MM.1S (cell line): ENCODE measurements at places on chromosomes 5 and 9.

GRCh38 chr9:89428222-89428761, 69.6 kb downstream of the SEMA4D start:
- peaks cover 58% of the 10 kb centered on the region for H3K4me1 ChIP-seq
- H3K4me3 ChIP-seq, result no peak overlapping the region
- no peaks in the 10 kb centered on the region for H3K36me3 ChIP-seq
- H3K27me3 ChIP-seq, result no peaks in the 10 kb centered on the region
- DNase-seq, result no peak
- peak overlapping the region; percentile 95; the same call in 1 of the 2 replicates for H3K27ac ChIP-seq

- H3K4me1 ChIP-seq, result no peaks in the 10 kb centered on the region
- H3K4me3 ChIP-seq, result no peak overlapping the region
These were observed 156.2 kb downstream of the RGS3 start for GRCh38 chr9:113619491-113620376.

GRCh38 chr9:128316421-128316820, 5.8 kb downstream of the TRUB2 start:
- H3K27ac ChIP-seq, result no peak overlapping the region
- H3K4me3 ChIP-seq, result no peak overlapping the region
- H3K4me1 ChIP-seq, result peaks cover 5% of the 10 kb centered on the region
- H3K27me3 ChIP-seq, result no peaks in the 10 kb centered on the region

DNA sequence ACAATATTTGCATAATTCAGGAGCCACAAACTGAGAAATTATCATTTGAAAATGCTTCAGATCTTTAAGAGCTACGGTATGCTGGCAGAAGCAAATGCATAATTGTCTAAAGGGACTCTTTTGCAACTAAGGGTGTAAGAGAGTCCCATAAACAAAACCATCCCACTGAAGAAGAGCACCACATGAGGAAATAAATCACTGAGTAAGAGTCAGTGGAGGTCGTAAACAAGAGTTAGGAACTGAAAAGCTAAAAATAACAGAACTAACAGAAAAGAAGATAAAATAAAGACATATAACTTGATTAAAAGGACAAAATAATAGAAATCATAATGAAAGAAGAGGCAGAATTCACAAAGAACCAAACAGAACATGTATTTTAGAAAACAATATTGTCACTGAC, 3.5 kb upstream of the SMC2 start:
- no peaks in the 10 kb centered on the region for H3K27me3 ChIP-seq
- DNase-seq, result no peak
- peaks cover 8% of the 10 kb centered on the region for H3K4me1 ChIP-seq
- no peak overlapping the region for H3K4me3 ChIP-seq
- H3K27ac ChIP-seq, result no peak overlapping the region

DNA sequence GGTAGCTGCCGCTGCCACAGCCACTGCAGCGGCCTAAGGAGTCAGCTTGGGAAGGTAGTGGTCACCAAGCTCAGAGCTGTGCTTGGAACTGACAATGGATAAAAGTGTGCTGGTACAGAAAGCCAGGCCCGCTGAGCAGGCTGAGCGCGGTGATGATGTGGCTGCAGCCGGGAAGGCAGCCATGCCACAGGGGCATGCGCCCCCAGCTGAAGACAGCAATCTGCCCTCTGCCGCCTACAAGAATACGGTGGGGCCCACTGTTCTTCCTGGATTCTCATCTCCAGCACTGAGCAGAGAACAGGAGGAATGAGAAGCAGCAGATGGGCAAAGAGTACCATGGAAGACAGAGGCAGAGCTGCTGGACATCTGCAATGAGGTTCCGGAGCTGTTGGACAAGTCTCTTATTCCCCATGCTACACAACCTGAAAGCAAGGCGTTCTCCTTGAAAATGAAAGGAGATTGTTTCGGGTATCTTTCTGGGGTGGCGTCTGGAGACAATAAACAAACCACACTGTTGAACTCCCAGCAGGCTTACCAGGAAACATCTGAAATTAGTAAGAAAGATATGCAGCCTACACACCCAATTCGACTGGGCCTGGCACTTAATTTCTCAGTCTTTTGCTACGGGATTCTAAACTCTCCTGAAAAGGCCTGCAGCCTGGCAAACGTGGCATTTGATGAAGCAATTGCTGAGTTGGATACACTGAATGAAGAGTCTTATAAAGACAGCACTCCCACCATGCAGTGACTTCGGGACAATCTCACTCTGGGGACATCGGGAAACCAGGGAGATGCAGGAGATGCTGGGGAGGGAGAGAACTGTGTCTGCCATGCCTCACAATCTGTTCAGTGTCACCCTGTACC, 22.8 kb upstream of the ANKRD18A start:
- no peaks in the 10 kb centered on the region for H3K36me3 ChIP-seq
- H3K4me1 ChIP-seq, result no peaks in the 10 kb centered on the region
- DNase-seq, result no peak
- no peak overlapping the region for H3K27ac ChIP-seq
- H3K4me3 ChIP-seq, result no peak overlapping the region
- no peaks in the 10 kb centered on the region for H3K27me3 ChIP-seq

GRCh38 chr9:114894609-114895433, 35.6 kb downstream of the TNFSF8 start:
- peaks cover 64% of the 10 kb centered on the region for H3K4me1 ChIP-seq
- no peaks in the 10 kb centered on the region for H3K36me3 ChIP-seq
- H3K27ac ChIP-seq, result no peak overlapping the region
- no peaks in the 10 kb centered on the region for H3K27me3 ChIP-seq

DNA sequence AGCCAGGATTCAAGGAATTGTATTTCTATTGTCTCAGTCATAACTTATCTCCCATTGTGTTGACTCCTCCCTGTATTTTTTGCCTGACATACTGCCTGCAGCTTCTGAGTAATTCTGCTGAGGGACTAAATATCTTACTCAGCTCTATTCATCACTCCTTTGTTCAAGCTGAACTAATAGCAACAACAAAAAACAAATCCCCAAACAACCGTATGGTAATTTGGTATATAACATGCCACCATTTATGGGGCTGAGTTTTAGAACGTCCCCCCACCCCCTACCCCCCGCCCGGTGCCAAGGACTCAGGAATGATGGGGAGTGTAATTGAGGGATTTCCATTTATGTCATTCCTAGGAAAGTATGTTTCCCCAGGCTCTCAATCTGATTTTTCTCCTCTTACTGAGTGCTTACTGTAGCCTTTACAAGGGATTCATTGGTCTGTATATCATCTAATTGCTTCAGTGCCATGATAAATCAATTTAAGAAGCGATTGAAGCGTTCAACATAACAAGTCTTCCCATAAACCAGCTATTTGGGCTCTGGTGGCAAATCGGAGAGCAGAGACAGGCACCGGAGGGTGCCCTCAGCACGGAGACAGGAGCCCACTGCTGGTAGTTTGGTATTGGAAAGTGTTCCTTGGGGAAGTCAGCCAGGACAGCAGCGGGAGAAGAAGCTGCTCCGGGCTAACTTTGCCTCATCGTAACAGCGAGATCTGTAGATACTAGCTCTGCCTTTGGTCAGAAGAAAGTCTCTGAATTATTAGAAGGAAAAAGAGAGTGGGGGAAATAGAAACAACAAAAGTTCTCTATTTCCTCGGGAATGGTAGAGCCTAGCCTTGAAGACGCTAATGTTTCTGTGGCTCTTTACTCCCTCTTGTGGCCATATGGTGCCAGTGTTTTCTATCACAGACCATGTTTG, 40.7 kb upstream of the HSD17B4 start:
- no peaks in the 10 kb centered on the region for H3K27me3 ChIP-seq
- H3K27ac ChIP-seq, result no peak overlapping the region
- peak overlapping the region; percentile 45 for H3K4me3 ChIP-seq
- peaks cover 3% of the 10 kb centered on the region; the same call in 1 of the 2 replicates for H3K4me1 ChIP-seq
- peak; percentile 54 for DNase-seq

DNA sequence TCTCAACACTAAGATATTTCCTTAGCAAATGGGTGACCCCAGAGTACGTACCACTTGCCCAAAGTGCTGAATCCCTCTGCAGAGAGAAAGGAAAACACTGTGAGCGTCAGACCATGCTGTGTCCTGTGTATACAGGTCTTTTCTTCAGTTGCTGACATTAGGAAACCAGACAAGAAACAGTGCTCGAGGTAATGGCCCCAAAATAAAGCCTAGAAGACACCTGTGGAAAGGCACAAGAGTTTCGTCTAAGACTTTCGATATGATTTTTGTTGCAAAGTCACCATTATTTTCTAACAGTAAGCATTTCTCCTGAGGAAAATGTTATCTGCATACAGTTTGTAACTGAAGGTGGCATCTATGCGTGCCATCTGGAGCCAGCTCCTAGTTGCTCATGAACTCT, 62.0 kb upstream of the SIMC1 start:
- H3K27ac ChIP-seq, result peak overlapping the region; percentile 83
- peak overlapping the region; percentile 21 for H3K4me3 ChIP-seq
- peaks cover 24% of the 10 kb centered on the region for H3K4me1 ChIP-seq
- DNase-seq, result peak; percentile 91
- H3K27me3 ChIP-seq, result no peaks in the 10 kb centered on the region

- peaks cover 70% of the 10 kb centered on the region for H3K27me3 ChIP-seq
- DNase-seq, result no peak
- no peak overlapping the region for H3K27ac ChIP-seq
- H3K4me3 ChIP-seq, result no peak overlapping the region
- no peaks in the 10 kb centered on the region for H3K36me3 ChIP-seq
- H3K4me1 ChIP-seq, result no peaks in the 10 kb centered on the region
These were observed 114.8 kb downstream of the VAV2 start for GRCh38 chr9:133877327-133877726.

GRCh38 chr9:113822315-113822714, 53.8 kb upstream of the ZNF618 start:
- no peak overlapping the region for H3K27ac ChIP-seq
- DNase-seq, result no peak
- no peaks in the 10 kb centered on the region for H3K36me3 ChIP-seq
- H3K4me1 ChIP-seq, result no peaks in the 10 kb centered on the region
- no peaks in the 10 kb centered on the region for H3K27me3 ChIP-seq

DNA sequence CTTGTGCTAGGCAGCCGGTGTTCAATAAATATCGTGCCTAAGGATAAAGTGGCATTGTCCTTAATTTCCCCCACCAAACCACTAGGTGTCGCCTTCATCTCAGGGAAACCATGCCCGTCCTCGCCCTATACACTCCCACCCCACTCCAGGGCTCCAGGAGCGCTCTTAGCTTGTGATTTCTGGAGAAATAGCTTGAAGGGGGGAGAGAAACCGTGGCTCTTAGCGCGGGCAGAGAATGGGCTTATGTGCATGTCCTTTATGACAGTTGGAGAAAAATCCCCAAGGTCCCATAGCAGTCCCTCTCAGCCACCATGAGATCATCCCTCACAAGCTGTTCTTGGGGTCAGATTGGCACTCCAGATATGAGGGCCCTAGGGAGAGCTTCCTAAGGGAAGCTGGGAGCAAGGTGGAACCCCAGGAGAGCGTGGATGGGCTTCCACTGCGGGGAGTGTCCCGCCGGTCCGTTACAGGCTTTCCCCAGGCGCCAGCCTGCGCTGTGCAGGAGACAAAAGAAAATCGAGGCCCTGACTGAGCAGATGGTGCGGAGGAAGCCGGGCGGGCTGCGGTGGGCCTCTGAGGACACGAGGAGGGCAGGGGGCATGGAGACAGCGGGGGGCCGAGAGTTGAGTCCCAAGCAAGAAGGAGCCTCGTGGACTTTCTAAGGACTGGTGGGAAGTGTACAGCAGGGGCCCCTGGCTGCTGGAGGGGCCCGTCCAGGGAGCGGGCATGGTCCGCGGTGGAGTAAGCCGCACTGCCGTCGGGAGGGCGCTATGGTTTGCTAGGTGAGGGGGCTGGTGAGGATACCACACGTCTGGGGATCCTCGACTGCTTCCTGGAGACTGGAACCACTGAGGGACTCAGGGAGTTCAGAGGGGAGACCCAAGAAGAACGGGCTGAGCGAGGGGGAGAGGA, 750 bp upstream of the NPR2 start:
- peaks cover 11% of the 10 kb centered on the region for H3K4me1 ChIP-seq
- peak; percentile 66 for DNase-seq
- H3K36me3 ChIP-seq, result no peaks in the 10 kb centered on the region
- H3K4me3 ChIP-seq, result no peak overlapping the region

GRCh38 chr5:10446490-10446889, 4.8 kb downstream of the ROPN1L start:
- DNase-seq, result no peak
- no peaks in the 10 kb centered on the region for H3K36me3 ChIP-seq
- no peak overlapping the region for H3K27ac ChIP-seq
- peaks cover 5% of the 10 kb centered on the region; the same call in 1 of the 2 replicates for H3K27me3 ChIP-seq
- no peak overlapping the region for H3K4me3 ChIP-seq
- H3K4me1 ChIP-seq, result peaks cover 5% of the 10 kb centered on the region

- peak; percentile 75 for DNase-seq
- peaks cover 53% of the 10 kb centered on the region for H3K4me1 ChIP-seq
- peak overlapping the region; percentile 32; the same call in 1 of the 2 replicates for H3K27ac ChIP-seq
These were observed 3.9 kb upstream of the NKD2 start for GRCh38 chr5:1004461-1005248.

- no peaks in the 10 kb centered on the region for H3K27me3 ChIP-seq
- H3K4me3 ChIP-seq, result no peak overlapping the region
- H3K27ac ChIP-seq, result no peak overlapping the region
- H3K4me1 ChIP-seq, result peaks cover 9% of the 10 kb centered on the region
- DNase-seq, result no peak
- H3K36me3 ChIP-seq, result no peaks in the 10 kb centered on the region
These were observed 7.5 kb upstream of the AKNA start for GRCh38 chr9:114395334-114395617.

DNA sequence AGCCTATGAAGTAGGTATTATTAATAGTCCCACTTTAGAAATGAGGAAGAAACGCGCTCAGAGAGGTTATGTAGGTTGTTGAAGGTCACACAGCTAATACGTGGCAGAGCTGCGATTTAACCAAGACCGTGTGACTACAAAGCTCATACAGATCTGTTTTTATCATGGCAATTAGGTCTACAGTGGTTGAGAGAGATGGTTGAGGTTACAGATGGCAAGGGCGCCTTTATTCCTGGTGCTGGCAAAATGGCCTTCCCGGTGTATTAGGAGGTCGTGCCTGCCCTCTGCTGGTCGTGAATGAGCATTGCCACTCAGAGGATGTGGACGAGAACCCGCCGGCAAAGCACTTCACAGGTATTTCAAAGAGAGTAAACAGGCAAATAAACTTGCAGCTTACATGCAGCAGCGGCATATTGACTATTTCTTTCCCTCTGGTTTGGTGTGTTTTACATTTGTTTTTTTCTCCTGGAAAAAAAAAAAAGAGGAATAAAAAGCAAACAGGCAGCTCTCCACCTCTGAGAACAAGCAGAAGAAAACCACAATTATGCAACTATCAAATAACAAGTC, 65.3 kb upstream of the EGFLAM start:
- no peaks in the 10 kb centered on the region for H3K27me3 ChIP-seq
- H3K4me3 ChIP-seq, result no peak overlapping the region
- no peaks in the 10 kb centered on the region for H3K36me3 ChIP-seq
- H3K4me1 ChIP-seq, result no peaks in the 10 kb centered on the region
- H3K27ac ChIP-seq, result no peak overlapping the region
- DNase-seq, result peak; percentile 69

DNA sequence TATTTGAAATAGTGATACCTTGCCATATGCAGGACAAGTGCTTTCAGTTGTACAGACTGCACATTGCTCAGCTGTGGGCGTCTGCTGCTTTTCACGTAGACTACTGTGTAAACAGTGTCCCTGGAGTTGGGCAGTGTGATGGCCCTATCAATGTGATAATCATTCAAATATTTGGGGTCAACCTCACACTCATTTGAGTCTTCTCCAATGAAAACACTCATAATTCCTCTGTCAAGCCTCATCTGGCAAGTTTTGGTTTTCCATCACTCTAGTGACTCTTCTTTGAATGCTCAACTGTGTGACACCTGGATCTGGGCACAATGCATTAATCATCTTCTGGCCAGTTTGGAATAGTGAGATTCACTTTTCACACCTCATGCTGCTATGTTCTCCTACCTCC, 64.4 kb downstream of the UGCG start:
- no peaks in the 10 kb centered on the region for H3K27me3 ChIP-seq
- no peak for DNase-seq
- H3K36me3 ChIP-seq, result no peaks in the 10 kb centered on the region
- H3K4me3 ChIP-seq, result no peak overlapping the region
- H3K27ac ChIP-seq, result no peak overlapping the region

GRCh38 chr5:132487841-132488555, 2.6 kb downstream of the IRF1 start:
- peak overlapping the region; percentile 87; the same call in 1 of the 2 replicates for H3K27ac ChIP-seq
- H3K36me3 ChIP-seq, result peaks cover 48% of the 10 kb centered on the region
- H3K4me1 ChIP-seq, result peaks cover 60% of the 10 kb centered on the region
- H3K4me3 ChIP-seq, result peak overlapping the region; percentile 90
- no peaks in the 10 kb centered on the region for H3K27me3 ChIP-seq
